ENCODE measurements at places on chromosomes 1 and 21. TPM values are rescaled to one million over a fixed set of nuclear protein-coding genes. Genes with fewer than 3 reads are reported as not detected.

GRCh38 chr1:78441921-78442320 is 48.9 kb upstream of the PTGFR start:
- H3K36me3 ChIP-seq: no peaks in the 10 kb centered on the region
- no peak overlapping the region for H3K4me3 ChIP-seq
- no peaks in the 10 kb centered on the region for H3K27me3 ChIP-seq
- peak overlapping the region; percentile 13 for H3K27ac ChIP-seq

- H3K27ac ChIP-seq: peak overlapping the region; percentile 71
- no peak for DNase-seq
- H3K36me3 ChIP-seq: no peaks in the 10 kb centered on the region
Measured at GRCh38 chr1:226704169-226704937, 34.7 kb downstream of the ITPKB start.

- peaks cover 20% of the 10 kb centered on the region for H3K36me3 ChIP-seq
- no peak overlapping the region for H3K27ac ChIP-seq
- H3K4me3 ChIP-seq: no peak overlapping the region
Measured at GRCh38 chr1:55138823-55139222, 76.3 kb downstream of the USP24 start.

- peaks cover 4% of the 10 kb centered on the region for H3K4me1 ChIP-seq
- no peak overlapping the region for H3K4me3 ChIP-seq
- H3K27ac ChIP-seq: no peak overlapping the region
- no peaks in the 10 kb centered on the region for H3K27me3 ChIP-seq
Measured at GRCh38 chr1:33429332-33429731, 1.6 kb downstream of the PHC2 start.

PIK3R3 gene
- total RNA-seq: 55.4 TPM

All from progenitor cell of endocrine pancreas (in vitro differentiated cells).